ENCODE measurements at places on chromosomes 7 and 10.

GRCh38 chr10:69629897-69630650 is at the start of gene FAM241B:
TSS of gene FAM241B (plus strand) at chr10:69630247. CDS start at chr10:69631744, 1,497 bp downstream.
- DNase-seq: peak; percentile 17

GRCh38 chr10:30534465-30535144 is 94.9 kb downstream of the LYZL2 start:
- DNase-seq: peak; percentile 42

DNA sequence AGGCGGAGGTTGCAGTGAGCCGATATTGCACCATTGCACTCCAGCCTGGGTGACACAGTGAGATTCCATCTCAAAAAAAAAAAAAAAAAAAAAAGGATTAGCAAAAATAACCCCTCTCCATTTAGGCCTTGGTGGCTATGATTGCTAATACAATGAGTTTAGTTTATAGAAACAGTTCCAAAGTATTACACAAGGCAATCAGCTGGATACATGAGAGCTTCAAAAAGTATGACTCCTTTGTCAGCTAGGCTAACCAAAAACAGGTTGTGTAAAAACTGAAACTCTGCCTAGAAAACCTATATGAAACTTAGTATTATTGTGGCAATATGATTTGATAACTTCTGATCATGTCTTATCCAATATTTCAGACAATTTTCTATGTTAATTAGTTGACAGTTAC is 57.2 kb downstream of the SUGCT start:
- no peak for DNase-seq

DNA sequence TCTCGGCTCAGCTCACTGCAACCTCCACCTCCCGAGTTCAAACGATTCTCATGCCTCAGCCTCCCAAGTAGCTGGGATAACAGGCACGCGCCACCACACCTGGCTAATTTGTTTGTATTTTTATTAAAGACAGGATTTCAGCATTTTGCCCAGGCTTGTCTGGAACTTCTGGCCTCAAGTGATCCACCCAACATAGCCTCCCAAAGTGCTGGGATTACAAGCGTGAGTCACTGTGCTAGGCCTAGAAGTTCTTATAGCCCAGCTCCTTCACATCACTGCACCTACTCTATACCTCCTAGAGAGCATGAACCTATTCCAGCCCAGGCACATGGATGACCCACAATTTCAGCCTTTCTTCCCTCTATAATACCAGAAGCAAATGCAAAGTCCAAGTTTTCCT is 1.3 kb upstream of the BLOC1S2 start:
- DNase-seq: no peak

- DNase-seq: no peak
Measured at GRCh38 chr7:106022193-106022821, 59.2 kb downstream of the CDHR3 start.

DNA sequence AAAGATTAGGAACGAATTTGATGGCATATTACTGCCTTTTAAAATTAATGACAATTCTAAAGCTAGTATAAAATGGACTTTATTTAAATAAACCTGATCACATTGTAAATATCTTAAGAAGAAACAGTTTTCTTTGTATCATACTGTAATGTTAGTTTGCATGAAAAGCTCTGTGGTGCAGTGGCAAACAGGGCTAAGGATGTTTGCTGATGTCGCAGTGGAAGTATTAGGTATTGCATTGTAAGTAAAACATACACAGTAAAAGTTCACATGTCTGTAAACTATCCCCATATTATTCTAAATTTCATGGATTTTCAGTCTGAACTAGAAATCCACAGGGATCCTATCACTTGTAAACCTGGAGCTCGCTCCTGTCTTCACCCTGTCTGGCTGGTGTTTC is 252.6 kb upstream of the ZNF32 start:
- DNase-seq: no peak

DNA sequence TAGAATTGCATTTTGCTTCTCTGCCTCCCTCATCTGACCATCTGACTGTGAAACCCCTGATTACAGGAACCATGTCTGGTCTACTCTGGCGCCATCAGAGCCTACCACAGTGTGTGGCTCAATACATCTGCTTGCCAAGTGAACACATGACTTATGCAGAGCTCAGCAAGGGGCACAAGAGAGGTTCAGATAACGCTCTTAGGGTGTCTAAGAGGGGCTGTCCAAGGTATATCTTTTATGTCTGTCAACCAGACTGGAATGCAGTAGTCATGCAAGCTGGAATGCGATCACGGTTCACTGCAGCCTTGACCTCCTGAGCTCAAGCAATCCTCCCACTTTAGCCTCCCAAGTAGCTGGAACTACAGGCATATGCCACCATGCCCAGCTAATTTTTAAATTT is 10.3 kb upstream of the RRP12 start:
- DNase-seq: no peak
